ENCODE measurements at places on chromosomes 7 and 10.

DNA sequence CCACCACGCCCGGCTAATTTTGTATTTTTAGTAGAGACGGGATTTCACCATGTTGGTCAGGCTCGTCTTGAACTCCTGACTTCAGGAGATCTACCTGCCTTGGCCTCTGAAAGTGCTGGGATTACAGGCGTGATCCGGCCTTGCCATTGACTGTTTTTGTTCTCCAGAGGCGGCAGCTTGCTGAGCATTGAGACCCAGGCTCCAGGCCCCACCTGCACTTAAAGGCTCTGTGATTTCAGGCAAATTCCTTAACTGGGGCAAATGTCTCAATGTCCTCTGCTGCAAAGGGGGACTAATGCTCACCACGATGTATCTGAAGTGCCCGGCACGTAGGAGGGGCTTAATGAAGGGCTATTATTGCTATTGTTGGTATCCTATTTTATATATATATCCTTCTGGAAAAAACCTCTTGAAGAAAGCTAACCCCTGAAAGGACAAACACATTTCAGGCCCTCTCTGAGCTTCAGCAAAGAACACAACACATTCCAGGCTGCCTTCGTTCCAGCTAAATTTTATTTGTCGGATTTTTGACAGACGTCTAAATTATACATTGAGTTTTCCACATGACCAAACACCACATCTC lies 29.0 kb downstream of the TRIM8 start:
- no peak for DNase-seq

DNA sequence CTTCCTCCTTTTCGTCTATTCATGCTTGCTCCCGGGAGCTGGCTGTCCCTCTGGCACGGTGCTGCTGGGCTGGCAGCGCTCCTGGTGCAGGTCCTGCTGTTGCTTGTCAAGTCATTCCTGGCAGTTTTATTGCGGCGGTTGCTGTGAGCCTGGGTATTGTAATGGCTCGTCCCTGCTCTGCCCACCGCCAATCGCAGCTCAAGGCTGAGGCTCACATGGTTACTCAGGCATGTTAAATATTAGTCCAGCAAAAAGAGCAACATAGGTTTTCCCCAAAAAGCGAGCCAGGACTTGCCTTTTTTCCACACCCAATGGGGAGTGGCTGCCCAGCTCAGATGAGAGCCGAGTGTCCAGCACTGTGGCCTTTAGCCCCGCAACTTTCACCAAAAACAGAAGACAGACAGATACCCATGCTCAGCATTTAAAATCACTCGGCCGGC lies 492.9 kb upstream of the FOXK1 start:
- DNase-seq = peak; percentile 3

DNA sequence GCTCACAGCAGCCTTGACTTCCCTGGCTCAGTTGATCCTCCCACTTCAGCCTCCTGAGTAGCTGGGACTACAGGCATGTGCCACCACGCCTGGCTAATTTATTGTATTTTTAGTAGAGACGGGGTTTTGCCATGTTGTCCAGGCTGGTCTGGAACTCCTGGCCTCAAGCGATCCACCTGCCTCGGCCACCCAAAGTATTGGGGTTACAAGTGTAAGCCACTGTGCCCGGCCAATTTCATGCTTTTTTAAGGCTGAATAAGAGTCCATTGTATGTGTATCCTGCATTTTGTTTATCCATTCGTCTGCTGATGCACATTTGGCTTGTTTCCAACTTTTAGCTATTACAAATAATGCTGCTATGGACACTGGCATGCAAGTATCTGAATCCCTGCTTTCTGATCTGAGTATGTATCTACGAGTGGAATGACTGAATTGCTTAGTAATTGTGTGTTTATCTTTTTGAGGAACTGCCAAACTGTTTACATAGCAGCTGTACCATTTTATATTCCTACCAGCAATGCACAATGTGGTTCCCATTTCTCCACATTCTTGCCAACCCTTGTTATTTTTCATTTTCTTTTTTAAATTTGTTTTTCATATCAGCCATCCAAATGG lies 37.3 kb upstream of the TPST1 start:
- peak; percentile 78 for DNase-seq

- no peak for DNase-seq
Observed at GRCh38 chr7:83248000-83248399, 85.3 kb upstream of the PCLO start.

- DNase-seq = no peak
Observed at GRCh38 chr10:12806228-12807095, 195.1 kb downstream of the CCDC3 start.

GRCh38 chr7:130234078-130234477 lies 26.4 kb downstream of the SSMEM1 start:
- DNase-seq = no peak

DNA sequence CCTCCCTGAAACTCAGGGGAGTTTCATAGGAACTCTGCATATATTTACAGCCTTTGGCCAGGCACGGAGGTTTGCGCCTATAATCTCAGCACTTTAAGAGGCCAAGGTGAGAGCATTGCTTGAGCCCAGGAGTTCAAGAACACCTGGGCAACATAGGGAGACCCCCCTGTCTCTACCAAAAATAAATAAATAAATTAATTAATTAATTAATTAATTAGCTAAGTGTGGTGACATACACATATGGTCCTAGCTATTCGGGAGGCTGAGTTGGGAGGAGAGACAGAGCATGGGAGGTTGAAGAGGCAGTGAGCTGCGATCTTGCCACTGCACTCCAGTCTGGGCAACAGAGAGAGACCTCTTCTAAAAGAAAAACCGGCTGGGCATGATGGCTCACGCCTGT lies 9.4 kb upstream of the LEP start:
- no peak for DNase-seq

DNA sequence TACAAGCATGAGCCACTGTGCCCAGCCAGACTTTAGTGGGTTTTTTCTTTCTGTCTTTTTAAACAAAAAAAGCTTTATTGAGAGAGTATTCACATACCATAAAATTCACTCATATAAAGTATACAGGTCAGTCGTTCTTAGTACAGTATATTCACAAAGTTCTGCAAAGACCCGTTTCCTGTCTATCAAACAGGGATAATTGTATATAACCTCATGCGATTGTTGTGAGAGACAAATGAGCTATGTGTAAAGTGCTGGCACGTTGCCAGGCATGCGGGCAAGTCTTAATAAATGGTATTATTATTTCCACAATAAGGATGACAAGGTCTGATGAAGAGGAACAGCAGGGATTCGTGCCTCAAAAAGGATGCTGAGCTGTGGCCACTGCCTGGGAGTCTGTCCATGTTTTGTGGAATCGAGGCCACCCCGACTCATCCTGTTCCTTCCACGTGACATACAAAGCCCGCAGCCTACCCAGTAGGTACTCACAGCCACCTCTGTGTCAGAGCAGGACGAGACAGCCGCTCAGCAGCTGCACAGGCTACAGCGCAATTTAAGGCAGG lies 51.6 kb downstream of the SMKR1 start:
- DNase-seq = peak; percentile 48

GRCh38 chr7:112410092-112410491 lies 40.2 kb upstream of the IFRD1 start:
- DNase-seq = no peak

- DNase-seq = peak; percentile 5
Observed at GRCh38 chr7:151571471-151571870, 51.8 kb upstream of the RHEB start.

- DNase-seq = peak; percentile 3
Observed at GRCh38 chr10:118754229-118754555, 578 bp downstream of the CACUL1 start.

DNA sequence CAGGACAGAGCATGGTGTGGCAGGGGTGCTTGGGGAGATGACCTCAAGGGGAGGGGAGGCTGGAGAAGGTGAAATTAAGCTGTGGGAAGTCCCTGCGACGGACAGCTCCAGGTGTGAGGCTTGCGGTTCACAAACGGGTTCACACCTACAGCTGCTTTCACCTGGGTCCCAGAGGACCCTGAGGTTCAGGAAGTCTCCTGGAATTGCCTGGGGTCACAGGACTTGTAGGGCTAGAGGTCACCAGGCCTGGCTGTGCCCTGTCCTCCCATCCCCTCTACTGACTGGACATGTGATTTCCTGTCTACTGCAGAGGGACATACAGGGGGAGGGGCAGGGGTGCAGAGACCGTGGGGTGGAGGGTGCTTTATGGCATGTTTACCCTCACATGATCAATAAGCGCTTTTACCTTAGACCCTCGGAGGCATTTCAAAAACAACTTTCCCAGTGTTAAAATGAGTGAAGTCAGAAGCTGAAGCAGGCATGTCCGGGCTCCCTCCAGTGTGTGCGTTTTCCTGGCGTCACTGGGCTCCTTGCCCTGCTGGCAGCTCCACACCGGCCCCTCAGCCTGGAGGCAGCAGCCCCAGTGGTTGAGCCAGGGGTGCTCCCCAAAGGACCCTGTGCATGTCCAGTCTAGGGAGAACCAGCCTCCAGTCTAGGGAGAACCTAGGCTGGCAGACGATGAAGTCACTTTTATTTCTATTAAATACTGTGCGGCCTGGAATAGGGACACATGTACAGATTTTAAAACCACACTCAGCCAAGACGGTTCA lies 66.6 kb upstream of the IGFBP3 start:
- DNase-seq = no peak

DNA sequence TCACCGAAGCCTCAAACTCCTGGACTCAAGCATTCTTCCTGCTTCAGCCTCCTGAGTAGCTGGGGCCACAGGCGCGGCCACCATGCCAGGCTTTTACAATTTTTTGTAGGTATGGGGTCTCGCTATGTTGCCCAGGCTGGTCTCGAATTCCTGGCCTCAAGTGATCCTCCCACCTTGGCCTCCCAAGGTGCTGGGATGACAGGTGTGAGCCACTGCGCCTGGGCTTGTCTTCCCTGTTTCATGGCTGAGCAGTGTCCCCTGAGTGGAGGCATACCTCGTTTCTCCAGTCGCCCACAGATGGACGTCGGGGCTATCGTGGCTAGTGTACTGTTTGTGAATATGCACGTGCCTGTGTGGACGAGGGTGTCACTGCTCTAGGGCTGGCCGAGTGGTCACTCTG lies 11.3 kb downstream of the INPP5A start:
- DNase-seq = no peak

DNA sequence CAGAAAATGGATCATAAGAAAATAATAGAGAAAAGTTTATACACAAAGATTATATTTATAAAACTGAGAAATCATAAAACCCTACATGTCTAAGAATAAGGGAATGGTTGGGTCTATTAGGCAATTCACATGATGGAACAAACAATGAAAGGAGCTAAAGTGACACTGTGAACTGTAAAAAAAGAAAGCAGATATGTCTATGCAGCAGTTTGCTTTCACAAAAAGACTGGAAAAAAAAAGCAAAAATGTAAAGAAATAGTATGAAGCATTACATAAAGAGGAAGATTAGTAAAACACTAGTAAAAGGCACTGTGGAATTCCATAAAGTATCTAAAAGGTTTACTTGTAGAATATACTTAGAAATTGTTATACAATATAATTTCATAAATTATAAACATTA lies 95.9 kb downstream of the HBP1 start:
- no peak for DNase-seq

DNA sequence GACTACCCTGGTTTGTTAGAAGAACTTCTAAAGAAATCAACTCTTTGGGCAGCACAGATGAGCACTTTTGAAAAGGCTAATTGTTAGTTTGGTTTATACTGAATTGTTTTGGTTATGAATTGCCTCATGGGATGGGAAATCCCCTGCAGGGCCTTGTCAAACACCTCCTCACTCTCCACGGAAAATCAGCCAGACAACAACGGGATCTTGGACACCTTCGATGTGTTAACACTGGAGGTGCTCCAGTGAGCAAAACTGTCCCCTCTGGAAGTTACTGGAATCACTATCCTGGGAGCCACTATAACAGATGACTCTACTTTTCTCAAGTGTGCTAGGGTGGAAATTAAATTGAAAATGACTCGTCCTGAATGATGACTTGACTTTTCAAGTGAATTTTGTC lies 38.7 kb downstream of the CDK6 start:
- DNase-seq = peak; percentile 33

GRCh38 chr10:83592337-83592935 lies 546.9 kb upstream of the GHITM start:
- DNase-seq = no peak

DNA sequence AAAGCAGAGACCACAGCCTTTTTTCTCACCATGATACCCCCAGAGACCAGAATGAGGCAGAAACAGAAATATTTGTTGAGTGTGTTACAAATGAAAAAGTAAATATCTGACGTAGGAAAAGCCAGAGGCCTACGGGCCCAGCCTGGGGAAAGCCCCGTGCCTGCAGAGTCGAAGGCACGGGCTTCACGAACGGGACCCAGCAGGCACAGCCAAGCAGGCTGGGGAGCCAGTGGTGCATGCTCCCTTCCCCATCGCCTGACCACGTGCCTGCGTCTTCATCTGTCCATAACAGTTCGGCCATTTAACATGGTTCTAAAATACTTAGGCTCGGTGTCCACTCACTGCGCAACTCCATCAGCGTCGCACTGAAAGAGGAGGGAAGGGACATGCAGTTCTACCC lies 50.8 kb downstream of the SLIT1 start:
- no peak for DNase-seq

GRCh38 chr7:134458341-134458805 lies 527 bp downstream of the AKR1B1 start:
- DNase-seq = peak; percentile 42

GRCh38 chr7:155395176-155395797 lies 62.6 kb upstream of the EN2 start:
- DNase-seq = no peak

GRCh38 chr10:75097666-75098285 lies 13.7 kb upstream of the SAMD8 start:
- DNase-seq = peak; percentile 44

DNA sequence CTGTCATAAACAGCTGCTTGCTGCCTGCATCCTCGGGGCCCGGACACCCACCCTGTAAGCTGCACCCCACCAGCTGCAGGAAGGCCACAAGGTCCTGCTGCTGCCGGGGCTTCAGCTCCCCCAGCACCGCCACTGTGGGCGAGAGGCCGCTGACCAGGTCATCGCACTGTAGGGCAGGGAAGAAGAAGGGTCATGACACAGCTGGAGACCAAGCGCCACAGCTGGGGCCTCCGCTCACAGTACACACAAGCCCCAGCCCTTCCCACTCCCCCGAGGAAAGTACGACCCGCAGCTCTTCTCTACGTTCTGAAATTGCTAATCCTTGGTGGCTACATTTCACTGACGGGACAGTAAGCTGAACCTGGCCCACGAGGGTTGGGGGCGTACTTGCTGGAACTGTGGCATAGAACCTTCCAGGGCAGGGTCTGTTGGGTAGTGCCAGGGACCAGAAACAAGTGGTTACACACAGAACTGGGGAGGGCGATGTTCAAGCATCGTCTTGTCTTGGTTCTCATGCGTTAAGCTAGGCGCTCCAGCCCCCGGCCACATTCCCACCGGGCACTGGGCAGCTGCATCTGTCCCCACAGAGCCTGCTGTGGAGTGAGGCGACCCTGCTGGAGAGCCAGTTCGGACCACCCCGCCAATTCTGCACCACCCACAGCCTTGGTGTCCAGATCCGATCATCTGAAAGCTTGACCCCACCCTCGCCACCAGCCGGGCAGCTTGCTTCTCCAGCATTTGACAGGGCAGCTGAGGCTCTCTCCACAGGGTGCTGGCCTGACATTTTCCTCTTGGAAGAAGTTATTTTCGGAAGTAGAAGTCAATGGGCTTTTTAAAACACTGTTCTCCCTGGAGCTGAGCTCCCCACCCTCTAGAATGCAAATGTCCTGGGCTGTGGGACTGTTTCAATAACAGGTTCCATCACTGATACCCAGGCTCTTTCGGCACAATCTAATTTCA lies 50.8 kb downstream of the GSDME start:
- no peak for DNase-seq

GRCh38 chr10:106612381-106612780 lies 552.1 kb downstream of the SORCS1 start:
- no peak for DNase-seq

GRCh38 chr10:6465854-6466601 lies 114.0 kb downstream of the PRKCQ start:
- no peak for DNase-seq

- DNase-seq = no peak
Observed at GRCh38 chr7:388023-388960, 98.3 kb downstream of the FOXL3 start.
